ENCODE measurements at places on chromosomes 16 and 17.

DNA sequence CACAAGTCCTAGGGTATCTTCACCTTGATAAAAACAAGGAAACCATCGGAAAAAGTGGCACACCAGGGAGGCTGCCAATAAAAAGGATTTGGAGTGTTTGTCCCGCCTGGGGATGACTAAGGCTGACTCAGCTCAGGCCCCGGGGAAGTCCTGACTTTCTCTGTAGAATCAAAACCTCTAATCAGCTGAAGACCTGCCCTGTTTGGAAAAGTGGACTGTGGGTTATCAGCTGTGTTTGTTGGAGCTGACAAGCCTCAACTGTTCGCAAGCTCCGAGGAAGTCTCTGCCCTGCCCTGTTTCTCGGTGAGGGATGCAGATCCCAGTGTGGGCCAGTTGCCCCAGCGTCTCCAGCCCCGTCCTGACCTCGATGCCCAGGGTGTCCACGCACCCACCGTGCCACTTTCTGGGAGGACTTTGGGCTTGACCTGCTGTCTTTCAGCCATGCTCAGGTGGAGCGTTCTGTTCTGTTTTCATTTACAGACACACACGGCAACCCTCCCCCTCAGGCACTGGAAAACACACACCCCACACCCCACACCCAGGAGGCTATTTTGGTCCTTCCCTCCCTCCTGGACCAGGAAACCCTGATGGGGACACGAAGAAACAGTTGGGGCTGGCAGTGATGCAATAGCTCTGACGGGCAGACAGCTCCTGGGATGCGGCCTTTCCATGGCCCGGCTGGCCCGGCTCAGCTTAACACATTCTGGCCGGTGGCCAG is 27.6 kb upstream of the PITPNA start:
- no peak for DNase-seq

- no peak for DNase-seq
Observed at GRCh38 chr16:26058326-26058725, 366.6 kb downstream of the HS3ST4 start.

GRCh38 chr17:320139-320538 is 32.5 kb downstream of the RPH3AL start:
- no peak for DNase-seq

GRCh38 chr17:77441130-77441920 is 300.6 kb downstream of the SEC14L1 start:
- no peak for DNase-seq

- DNase-seq, result no peak
Observed at GRCh38 chr17:37701496-37701898, 43.4 kb downstream of the HNF1B start.

- no peak for DNase-seq
Observed at GRCh38 chr17:34613064-34614019, 34.0 kb downstream of the TMEM132E start.

GRCh38 chr17:12242345-12242954 is 221.8 kb downstream of the MAP2K4 start:
- no peak for DNase-seq

GRCh38 chr16:9035996-9036395 is 55.4 kb upstream of the HAPSTR1 start:
- DNase-seq, result no peak

DNA sequence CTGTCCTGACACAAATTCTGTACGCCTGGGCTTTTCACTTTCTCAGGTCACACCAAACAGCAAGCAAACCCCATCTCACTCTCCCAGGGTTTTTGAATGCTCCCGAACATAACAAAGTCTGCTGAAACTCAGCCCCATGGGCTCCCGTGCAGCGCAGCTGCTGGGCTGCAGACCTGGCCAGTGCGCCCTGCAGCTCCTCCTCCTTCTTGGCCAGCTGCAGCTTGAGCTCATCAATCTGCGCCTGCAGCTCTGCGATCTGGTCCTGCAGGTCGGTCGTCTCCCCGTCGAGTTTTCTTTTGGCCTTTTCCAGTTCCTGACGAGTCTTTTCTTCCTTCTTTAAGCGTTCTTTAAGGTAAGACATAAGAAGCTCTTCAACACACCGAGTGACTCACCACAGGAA is 70.5 kb downstream of the NDEL1 start:
- no peak for DNase-seq

GRCh38 chr16:56577300-56577625 is 12.1 kb upstream of the MT3 start:
- no peak for DNase-seq

DNA sequence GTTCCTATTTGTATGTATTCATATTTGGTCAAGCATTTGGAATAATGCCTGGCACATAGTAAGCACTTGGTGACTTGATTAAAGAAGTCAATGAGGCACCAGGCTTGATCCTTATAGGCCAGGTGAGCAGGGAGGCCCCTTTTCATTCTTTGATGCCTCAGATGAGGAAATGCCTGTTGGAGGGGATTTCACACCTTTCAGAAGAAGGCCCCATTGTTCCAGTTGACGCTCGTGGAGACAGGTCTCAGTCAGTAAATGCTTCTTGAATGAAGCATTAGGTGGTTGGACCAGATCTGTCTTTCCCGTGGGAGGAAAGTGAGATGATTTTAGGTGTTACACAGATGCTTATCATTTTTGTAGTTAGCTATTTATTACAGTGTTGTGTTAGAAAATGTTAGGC is 13.0 kb downstream of the LCMT1 start:
- DNase-seq, result no peak

DNA sequence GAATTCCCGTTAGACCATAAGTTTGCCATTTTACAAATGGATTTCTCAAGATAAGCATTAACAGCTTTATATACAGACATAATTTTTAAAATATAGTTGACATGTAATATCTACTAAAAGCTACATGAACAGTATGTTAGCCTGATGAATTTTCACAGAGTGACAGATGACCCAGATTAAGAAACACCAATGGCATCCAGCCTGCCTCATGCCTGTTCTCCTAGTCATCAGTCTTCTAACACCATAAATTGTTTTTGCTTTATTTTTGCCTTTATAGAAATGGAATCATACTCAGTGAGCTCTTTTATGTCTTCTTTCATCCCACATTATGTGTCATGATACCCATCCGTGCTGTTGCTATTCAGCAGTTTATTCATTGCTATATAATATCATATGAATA is 80.0 kb downstream of the ATF7IP2 start:
- DNase-seq, result no peak

GRCh38 chr17:4859816-4860625 is 26.9 kb downstream of the MINK1 start:
- DNase-seq, result no peak

DNA sequence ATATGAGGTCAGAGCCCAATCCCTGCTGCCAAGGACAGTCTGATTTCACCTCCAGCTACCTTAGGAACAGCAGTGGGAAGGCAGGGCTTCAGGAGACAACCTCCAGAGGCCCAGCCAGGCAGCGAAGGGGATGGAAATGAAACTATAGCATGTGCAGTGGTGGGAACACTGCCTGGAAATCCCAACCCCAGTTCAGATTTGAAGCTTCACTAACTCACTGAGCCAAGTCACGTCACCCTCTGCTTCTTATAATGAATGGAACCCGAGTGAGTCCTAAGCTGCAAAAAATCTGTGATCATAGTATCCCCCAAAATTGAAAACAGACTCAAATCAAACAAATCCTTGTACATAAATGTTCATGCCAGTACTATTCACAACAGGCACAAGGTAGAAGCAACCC is 36.0 kb upstream of the SLC39A11 start:
- DNase-seq, result no peak

- no peak for DNase-seq
Observed at GRCh38 chr17:63446753-63447470, 806 bp upstream of the CYB561 start.

GRCh38 chr17:56570199-56570598 is 23.3 kb upstream of the NOG start:
- DNase-seq, result no peak

DNA sequence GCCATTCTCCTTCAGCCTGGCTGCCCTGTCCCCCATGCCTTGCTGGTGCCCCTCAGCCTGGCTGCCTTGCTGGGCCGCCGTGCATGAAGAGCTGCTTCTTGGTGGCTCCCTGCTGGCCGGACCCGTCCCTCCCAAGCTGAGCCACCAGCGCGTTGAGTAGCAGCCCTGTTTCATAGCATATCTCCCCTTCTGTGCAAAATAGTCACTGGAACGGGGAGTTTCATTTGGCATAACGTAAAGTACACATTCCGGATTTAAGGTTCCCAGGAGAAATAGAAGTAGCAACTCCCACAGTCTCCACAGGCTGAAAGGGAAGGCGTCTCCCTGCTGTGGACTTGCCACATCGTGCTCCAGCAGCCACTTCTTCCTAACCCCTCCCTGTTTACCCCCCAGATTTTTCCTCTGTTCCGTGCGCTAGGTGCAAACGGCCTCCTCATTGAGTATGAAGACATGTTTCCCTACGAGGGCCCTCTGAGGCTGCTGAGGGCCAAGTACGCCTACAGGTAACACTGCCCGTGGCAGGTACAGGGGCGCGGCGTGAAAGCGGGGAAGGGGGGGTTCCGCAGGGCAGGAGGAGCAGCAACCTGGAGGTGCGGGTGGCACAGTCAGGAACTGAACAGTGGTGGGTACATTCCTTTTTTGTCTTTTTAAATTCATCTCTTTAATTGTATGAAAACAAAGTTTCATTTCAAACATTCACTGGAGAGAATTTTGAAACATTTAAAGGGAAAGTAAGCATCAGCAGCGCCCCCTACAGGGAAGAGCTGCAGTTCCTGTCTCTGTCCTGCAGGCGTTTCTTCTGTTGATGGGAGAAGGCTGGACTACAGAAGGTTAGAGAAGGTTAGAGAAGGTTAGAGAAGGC is 5.8 kb upstream of the OGFOD3 start:
- DNase-seq, result no peak

DNA sequence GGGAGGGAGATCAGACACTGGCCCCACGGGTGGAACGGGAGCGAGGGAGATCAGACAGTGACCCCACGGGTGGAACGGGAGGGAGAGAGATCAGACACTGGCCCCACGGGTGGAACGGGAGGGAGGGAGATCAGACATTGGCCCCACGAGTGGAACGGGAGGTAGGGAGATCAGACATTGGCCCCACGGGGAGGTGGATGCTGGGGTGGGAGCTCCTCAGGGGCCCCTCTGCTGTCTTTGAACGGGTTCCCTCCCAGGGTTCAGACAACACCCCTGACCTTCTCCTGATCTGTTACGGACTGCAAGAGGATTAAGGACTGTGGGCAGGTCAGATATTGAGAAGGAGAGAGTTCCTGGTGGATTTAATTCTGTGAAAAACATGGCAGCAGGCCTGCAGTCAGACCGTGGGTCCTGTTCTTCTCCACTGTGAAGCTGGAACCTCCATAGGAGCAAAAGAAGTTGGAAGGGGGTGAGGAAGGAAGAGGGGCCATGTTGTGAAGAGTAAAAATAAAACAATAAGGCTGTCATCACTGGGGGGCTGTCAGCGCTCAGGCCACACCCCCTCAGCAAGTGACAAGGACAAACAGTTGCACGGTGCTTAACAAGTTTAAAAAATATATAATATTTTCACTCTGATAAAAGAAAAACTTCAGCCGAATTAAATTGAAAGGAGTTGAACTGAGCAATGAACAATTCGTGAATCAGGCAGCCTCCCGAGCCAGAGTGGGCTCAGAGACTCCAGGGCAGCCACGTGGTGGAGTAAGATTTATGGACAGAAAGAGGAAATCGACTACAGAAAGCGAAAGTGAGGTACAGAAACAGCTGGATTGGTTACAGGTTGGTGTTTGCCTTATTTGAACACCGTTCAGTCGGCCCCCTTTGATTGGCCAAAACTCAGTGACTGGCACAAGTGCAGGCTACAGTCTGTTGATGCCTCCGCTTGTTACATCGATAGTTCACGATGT is 348.7 kb upstream of the TNRC6C start:
- no peak for DNase-seq

GRCh38 chr16:29007730-29008593 is 23.1 kb downstream of the LAT start:
- no peak for DNase-seq

- no peak for DNase-seq
Observed at GRCh38 chr16:2178321-2179106, 17.9 kb downstream of the CASKIN1 start.

DNA sequence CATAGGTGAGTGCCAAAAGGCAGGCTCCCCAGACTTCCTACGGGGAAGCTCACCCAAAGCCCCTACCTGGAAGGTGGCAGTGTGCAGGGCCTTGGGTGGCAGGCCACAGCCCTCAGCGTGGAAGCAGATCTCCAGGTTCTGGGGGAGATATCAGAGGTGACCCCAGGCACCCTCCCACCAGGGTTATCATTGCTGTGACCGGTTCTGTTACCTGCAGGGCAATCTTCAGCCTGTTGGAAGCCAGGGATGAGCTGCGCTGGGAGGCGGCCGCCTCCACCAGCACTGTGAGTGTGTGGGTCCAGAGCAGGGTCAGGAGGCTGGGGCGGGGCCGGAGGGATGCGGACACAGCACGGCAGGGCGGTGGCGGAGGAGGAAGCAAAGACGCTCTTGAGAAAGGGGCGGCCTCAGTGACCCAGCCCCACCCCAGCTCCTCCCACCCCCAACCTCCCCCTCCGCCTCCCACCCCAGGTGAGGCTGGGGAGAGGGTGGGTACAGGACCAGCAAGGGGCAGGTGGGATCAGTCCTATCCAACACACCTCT is 13.1 kb downstream of the UNC13D start:
- no peak for DNase-seq

GRCh38 chr16:63789603-63790002 is 1332.3 kb downstream of the CDH11 start:
- DNase-seq, result no peak
